Left ventricle myocardium inferior (tissue), 1 donor: ENCODE measurements at places on chromosomes 6 and 20.

DNA sequence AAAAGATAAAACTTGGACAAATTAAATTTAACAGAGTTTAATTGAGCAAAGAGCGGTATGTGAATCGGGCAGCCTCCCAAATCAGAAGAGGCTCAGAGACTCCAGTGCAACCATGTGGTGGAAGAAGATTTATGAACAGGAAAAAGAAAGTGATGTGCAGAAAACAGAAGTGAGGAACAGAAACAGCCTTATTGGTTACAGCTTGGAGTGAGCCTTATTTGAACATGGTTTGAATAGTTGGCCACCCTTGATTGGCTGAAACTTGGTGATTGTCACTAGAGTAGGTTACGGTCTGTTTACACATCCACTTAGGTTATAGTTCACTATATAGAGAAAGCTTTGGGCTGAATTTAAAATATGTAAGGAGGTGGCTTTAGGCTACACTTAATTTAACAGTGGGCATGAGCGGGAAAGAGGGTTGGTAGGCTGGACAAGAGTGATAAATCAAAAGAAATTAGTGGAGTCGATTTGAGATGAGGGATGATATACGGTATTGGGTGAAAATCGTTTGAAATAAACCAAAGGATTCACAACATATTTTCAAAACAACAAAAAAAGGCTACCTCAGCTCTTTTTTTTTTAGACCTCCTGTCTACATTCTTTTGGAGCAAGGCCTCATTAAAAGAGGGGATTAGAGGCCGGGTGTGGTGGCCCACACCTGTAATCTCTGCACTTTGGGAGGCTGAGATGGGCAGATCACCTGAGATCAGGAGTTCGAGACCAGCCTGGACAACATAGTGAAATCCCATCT, 84.3 kb upstream of the PREP start:
- DNase-seq: no peak

DNA sequence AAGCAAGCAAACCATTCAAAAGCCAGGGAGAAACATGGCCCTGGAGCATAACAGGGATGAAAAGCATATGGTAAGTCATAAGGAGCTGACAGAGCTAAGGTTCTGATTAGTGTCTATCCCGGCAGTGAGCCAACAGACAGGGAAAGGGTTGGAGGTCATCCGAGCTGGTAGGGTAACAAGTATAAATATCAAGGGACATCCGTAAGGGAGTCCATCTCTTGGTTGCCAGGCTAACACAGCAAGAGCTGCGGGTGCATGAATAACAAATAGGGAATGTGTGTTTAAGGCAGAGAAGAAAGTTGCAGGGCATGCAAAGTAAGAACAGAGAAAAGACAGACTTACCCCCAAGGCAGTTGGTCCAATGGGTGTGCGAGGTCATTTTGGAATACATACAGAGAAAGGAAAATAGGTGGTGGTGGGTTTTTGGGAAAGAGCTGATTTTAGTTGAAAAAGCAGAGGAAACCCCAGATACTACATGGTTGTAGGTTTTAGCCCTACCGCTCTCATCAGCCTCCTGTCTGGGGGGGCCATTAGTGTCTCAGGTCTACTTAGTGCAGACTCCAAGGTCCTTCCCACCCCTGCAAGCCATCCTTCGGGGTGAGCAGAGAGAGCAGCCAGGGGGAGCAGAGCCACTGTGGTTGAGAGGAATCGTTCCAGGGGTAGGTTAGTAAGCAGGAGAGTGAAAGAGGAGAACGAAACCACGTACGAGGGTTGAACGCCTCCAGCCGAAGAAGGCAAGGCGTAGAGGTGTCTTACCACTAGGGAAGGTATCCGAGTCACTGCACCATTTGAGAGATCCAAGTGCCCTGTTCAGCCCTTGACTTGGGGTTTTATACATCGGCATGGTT, at the start of gene ERVFRD-1:
TSS of gene ERVFRD-1 (minus strand) at position 805 of the 848 bp plus-strand sequence. CDS start 6,415 bp downstream, outside the sequence.
- DNase-seq: no peak

DNA sequence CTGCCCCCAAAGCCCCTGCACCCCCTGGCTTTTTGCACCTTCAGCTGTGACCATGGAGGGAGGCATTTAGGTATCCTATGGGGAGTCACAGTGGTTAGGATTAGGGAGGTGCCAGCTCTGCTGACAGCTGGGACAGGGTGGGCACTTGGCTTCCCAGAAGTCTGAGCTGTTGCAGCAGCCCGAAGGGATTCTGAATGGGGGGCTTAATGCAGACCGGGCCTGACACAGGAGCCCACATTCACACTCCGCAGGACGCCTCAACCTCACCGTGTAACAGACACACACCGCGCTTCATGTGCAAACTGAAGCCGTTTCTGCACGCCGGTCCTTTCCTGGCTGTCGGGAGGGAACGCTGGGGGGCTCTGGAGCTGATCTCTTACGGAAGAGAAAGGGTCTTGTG, 1.9 kb downstream of the EBF4 start:
- DNase-seq: no peak

DNA sequence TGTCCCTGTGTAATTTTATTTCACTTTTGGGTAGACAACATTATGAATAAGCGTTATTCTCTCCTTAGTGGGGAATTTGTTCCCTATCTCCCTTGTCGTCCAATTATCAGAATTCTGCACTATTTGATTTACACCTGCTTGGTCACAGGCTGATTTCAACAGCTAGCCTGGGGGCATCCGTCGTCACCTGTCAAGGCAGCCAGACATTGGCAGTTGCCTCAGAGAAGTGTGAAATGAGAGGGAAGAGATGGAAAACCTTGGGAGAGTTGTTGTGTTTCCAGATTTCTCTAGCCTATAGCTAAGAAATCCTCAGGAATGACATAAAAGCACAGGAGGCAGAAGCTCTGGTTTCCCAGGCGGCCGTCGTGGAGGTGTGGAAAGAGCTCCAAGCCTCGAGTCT, 891 bp upstream of the GHRH start:
- DNase-seq: no peak

DNA sequence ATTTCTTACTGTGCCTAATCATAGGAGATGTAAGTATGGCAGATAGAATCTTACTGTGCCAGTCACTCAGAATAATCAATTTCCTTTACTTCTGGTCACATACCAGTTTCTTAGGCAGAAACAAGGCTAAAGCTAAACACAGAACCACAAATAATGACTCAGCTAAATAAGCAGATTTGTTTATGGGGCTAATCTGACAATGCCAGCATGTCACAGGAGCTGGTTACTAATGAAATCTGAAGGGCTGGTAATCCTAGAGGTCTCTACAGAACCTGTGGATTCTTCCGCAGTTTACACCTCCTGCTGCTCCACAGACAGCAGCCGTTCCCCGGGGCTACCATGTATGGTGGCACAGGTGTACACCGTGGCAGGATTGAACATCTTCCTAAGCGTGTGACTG, 80.8 kb downstream of the LYRM4 start:
- no peak for DNase-seq

GRCh38 chr20:63434599-63435378, 37.7 kb downstream of the KCNQ2 start:
- DNase-seq: peak; percentile 64

GRCh38 chr6:110101885-110102284, 77.6 kb downstream of the WASF1 start:
- no peak for DNase-seq

GRCh38 chr6:170311696-170312095, 5.1 kb downstream of the FAM120B start:
- DNase-seq: no peak

GRCh38 chr6:130885392-130886192, 58.4 kb downstream of the SMLR1 start:
- DNase-seq: no peak

DNA sequence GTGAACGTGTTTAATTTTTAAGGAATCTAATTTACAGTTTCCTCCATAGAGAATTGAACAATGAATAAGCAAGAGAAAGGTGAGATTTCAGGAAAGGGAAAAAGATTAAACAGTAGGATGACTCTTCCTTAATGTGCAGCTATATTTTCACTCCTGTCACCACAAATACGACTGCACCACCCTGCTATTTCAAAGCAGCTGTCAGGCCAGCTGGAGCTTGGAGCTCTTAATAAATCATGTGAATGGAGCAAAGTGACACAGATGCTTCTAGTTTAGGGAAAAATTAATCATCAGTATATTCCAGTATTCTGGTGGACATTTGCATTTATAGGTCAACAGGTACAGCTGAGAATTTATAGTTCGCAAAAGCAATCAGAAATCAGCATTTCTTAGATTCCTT, 56.5 kb upstream of the PKIB start:
- no peak for DNase-seq
